ENCODE measurements at places on chromosomes 1 and 21.

DNA sequence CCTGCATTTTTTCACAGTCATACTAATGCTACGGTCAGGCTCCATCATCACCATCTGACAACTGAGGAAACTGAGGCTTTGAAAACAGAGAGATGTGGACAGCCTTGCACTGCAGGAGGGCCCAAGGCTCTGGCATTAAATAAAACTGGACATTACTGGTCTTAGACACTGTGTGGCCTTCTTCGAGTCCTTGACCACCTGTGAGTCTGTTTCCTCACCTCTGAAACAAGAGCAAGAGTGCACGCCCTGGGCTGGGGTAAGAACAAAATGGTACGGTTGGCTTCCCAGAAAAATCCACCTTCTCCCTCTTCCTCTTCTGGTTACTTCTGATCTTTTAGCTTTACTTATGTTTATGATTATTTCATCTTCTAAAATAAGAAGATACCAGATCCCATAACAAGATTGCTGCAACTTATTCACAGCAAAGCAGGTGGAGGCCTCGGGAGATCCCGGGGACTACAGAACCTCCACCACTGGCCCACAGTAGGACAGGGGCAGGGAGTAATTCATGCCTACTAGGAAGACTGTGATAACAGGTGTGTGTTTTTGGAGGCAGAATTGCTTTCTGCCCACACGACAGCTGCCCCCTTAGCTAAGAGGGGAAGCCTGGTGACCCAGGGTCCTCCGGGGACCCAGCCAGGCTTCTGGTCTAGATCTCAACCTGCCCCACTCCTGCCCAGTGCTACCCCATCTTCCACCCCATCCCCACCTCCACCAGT is 156.4 kb upstream of the EDN2 start:
- DNase-seq = no peak

DNA sequence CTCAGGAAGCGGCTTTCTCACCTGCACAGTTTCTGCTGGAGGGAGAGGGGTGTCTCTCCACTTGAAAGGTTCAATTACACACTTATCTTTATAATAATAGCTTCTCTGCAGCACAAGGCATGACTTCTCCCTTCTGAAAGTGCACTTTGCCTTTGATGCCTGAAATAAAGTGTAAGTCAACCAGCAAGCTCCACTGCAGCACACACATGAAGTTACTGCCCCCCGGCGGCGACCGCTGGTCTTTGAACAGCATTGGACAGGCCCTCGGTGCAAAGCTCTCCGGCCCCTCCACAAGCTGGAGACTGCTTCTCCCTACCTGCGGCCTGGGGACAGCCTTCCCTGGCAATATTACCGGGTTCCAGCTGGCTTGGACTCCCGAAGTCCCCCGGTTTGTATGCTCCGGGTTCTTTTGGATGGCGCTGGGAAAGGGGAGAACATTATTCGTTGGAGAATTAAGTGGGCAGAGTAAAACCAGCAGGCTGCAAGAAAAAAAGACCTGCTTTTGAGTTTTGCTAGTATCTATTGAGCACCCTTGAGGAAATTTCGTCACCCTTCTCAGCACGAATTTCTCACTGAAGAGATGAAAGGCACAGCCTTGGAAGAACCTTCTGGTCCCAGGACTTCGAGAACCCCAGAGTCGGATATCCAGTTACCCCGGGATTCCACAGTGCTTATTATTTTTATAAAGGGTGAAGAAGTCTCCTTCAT is 11.8 kb downstream of the RCAN1 start:
- peak; percentile 46 for DNase-seq

- no peak for DNase-seq
These were observed 57.0 kb downstream of the SPATA46 start for GRCh38 chr1:162319493-162320175.

GRCh38 chr1:227948493-227949260 is 945 bp upstream of the WNT9A start:
- no peak for DNase-seq

- no peak for DNase-seq
These were observed at the start of gene NT5C1A for GRCh38 chr1:39671793-39672550. NT5C1A (minus strand) TSS chr1:39672107; CDS start chr1:39672038, 69 bp downstream.

DNA sequence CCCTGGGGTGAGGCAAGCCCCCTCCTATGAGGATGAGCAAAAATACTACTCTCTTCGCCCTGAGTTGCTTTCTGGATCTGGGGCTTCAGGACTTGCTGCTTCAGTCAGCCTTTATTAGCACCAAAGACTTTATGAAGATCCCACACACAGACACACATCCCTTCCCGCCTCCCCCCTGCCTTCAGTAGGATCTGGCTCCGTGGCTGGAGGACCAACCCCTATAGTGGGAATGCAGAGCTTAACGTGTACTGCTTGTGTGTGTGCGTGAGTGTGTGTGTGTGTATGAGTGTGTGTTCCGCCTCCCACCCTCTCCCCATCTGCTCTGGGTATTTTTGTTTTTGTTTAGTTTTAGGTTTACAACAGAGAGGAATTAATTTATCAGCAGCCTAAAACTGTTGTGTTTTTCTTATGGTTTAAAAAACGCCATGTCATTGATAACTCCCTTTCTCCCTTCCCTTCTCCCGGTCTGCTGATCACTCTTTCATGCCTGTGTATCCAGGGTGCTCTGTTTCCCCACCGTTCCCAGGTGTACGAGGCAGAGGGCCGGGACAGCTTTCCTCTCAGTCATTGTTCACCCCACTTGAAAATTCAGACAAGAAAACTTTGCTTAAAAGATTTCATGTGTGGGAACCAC is 27.5 kb upstream of the ZFP69B start:
- no peak for DNase-seq

- no peak for DNase-seq
These were observed 26.6 kb downstream of the RGS21 start for GRCh38 chr1:192343344-192343743.

- no peak for DNase-seq
These were observed 558 bp upstream of the BTG3 start for GRCh38 chr21:17613242-17613676.

DNA sequence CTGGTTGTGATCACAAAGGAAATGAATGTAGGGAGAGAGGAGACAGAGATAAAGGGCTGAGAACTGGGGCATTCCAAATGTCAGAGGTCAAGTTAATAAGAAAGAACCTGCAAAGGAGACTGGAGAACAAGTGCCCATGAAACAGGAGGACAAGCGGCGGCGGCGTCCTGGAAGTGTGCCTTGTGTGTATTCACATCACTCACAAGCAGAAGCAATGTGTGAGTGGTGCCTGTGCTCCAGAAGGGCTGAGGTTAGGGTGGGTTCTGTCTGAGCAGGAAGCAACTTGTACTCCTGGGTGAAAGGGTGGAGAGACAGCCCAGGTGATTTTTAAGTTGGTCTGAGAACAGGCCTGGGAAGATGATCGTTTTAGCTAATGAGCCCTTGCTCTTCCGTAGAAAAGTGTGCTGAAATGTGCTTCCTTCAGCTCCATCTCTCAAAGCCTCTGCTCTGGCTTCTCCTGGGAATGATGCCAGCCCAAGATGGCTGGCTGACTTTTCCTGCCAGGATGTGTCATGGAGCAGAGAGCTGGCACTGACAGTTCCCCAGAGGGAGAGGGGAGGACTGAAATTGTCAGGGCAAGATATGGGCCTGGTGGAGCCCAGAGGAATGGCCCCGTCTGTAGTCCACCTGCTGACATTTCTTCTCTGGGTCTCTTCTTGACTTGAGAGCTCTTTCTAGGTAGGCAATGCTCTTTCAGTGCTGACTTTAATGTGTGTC is 25.1 kb upstream of the PLEKHA6 start:
- DNase-seq = no peak

DNA sequence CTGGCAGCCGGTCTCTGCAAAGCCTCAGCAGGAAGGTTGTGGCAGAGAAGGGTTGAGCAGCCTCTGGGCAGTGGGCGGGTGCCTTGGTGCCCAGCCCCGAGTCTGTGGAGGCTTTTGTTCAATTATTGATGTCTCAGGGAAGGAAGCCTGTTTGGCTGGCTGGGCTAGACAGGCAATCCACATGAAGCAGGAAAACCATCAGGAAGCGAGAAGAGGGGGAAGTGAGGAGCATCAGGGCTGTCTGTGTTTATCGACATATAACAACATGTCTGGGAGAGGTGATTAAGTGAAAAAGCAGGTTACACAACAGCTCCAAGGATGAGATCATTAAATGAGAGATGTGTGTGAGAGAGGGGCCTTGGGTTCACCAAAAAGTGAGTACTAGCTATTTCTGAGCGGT is 105.4 kb downstream of the UBE2U start:
- no peak for DNase-seq

GRCh38 chr1:108075055-108075454 is 110.1 kb upstream of the VAV3 start:
- no peak for DNase-seq

DNA sequence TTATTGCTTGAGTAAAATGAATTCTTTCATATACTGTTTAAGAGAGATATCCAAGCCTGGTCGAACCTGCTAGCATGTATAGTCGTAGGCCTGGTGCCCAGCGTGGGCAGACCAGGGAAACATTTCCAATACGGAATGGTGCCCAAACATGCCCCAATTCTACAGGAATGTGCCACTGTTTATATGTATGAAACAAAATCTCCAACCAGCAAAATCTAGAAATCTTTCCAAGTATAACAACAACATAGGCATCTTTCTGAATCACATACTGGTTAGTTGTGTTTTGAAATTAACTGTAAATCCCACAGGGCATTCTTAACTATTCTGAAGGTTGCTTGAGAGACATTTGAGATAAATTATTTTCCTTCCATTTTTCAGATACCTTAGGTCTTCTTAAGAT is 17.0 kb upstream of the ABCD3 start:
- no peak for DNase-seq

GRCh38 chr1:174218983-174219382 is 59.7 kb downstream of the RABGAP1L start:
- no peak for DNase-seq

DNA sequence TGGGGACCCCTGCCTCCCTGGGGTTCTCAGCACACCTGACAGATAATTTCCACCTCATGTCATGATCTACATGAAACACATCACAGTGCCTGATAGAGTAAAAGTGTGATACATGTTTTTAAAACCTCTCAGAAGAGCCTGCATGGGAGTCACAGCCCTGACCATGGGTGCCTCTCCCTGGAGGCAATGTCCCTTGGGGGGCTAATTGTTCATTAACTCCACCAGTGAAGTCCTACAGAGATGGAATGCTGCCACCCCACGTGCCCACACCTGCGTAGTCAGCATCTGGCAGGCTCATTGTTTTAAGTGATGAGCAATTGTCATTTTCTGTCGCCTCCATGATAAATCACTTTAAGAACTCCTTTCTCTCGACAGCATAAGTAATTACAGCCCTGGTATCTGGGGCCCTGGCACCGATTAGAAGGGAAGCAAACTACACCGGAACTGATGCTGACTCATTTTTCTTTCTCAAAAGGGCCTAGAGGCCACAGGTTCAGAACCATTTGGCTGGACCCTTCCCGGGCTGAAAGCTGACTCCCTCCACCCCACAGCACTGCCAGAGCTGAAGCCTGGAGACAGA is 109.6 kb upstream of the GJB5 start:
- no peak for DNase-seq

DNA sequence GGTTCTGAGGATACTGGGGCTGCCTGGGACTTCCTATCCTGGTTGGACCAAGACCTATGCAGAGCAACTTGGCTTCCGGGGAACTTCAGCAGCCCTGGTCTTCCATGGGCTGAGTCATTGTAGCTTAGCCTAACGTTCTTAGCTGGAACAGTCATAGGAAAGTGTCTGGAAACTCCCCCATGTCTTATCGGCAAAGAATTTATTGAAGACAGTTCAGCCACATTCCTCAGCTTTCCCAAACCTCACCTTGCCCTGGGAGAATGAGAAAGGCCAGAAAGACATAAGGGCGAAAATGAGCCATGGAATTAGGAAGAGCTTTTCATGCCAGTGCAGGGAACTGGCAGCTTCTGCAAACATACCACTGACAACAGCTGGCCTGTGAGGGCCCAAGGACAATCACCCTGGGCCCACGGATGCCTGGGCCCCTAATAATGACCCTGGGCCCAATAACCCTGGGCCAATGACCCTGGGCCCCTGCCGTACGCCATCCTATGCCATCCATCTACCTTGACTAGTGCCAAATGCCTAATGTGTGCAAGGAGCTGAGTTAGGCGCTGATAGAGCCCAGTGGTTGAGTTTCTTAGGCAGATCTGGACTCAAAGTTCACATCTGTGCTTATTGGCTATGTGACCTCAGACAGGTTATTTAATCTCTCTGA is 114.4 kb upstream of the GADD45A start:
- DNase-seq = no peak

DNA sequence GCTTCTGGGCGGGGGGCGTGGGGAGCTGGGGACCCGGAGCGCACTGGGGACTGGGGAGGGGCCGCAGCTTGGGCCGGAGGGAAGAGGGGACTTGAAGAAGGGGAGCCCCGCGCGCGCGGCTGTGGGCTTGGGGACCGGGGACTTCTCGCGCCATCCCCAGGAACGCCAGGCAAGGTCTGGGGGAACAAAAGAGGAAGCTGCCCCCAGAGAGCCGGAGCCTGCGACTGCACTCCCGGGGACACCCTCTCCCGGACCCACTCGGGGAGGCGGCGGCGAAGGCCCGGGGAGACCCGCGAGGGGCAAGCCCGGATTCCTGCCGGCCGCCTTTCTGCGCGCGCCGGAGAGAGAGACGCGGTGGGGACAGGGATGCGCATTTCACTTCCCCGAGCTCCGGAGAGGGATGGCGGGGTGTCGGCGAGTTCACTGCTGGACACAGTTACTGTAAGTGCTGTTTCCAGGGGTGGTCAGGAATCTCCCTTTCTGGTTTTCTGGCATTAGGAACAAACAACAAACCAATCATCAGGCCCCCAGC is 732 bp downstream of the ABCG1 start:
- no peak for DNase-seq

DNA sequence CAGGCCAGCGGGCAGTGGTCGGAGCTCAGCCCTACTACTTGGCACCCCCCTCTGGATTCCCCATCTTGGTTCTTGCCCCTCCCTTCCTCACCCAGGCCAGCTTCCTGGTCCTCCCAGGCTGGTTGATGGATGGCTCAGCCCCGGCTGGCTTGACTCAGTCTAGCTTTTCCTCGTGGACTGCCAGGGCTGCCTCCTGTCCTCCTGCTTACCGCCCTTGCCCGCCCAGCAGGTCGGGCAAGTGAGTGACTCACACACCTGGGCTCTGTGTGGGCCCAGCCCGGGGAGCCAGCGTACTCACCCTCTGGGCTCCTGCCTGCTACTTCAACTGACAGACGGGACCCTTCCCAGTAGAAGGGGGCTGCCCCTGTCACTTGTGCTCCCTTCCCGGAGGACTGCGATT is 19.5 kb upstream of the ARHGEF10L start:
- DNase-seq = no peak

GRCh38 chr1:40162753-40163441 is 1.7 kb downstream of the RLF start:
- peak; percentile 41 for DNase-seq

DNA sequence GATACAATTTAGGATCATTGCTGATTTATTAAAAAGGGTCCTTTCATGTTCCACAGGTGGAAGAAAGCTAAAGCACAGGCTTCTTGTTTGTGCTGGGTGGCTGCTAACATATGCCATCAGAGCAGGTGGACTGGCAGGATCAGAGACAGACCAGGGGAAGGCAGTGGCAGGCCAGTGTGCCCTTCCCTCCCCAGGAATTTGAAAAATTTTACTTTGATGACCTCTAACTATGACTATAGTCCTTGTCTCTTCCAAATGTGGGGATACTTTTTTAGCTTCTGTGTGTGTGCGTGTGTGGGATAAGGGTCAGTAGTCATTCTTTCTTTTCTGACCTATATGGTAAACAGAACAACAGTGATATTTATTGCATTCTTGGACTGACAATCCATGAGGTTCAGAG is 49.9 kb downstream of the LHX9 start:
- no peak for DNase-seq

GRCh38 chr1:228176461-228177182 is 11.0 kb downstream of the IBA57 start:
- no peak for DNase-seq

Data from hematopoietic multipotent progenitor cell treated with erythropoietin and hydrocortisone succinate and interleukin-3 and kit ligand, for 17 days (in vitro differentiated cells).